ENCODE measurements at places on chromosomes 6 and 20. TPM values are rescaled to one million over a fixed set of nuclear protein-coding genes. Genes with fewer than 3 reads are reported as not detected.
A peak's percentile ranks its signal among the peaks of the same experiment; 100 is the strongest.

DNA sequence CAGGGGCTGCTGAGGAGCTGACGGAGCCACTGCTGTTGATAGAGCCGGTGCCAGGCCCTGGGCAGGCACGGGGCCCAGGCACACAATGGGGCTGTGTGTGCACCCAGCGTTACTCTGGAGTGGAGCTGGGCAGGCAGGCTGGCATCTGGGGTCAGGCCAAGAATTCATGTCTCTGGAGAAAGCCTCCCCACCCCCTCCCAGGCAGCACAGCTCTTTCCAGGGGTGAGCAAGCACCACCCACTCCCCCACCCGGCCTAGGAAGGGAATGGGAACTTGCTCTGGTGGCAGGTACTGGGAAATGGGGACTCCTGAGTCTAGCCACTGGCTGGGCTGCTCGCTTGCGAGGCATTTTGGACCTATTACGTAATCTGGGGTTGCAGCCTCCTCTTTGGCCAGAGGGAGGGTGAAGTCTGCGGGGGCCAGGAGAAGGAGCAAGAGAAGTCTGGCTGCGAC, 22.7 kb downstream of the TFEB start:
- no peak for DNase-seq
- no peak overlapping the region for H3K4me3 ChIP-seq
- H3K27me3 ChIP-seq: no peaks in the 10 kb centered on the region

DNA sequence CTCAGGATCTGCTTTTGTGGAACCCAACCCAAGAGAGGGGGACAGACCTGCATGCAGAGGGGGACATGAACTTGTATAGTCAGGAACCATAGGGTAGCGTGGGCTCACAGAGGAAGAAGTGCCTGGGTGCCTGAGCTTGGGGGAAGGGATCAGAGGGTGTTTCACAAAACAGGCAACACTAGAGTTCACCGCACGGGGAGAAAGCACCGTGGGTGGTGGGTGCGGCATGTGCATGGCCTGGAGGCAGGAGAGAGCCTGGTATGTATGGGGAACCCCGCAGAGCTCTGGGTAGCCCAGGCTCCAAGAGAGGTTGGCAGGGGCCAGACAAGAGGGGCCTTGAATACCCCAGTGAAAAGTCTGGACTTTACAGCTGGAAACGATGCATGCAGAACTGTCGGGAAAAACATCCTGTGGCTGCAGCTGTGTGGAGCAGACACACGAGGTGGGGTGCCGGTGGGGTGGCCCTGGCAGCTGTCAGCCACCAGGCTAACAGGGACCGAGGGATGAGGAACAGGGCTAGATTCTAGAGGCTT, 6.7 kb upstream of the EMILIN3 start:
- no peak overlapping the region for H3K27ac ChIP-seq
- H3K27me3 ChIP-seq: no peaks in the 10 kb centered on the region
- H3K36me3 ChIP-seq: no peaks in the 10 kb centered on the region
- DNase-seq: no peak

GRCh38 chr20:37522260-37523011, 1.4 kb downstream of the NNAT start:
- no peaks in the 10 kb centered on the region for H3K27me3 ChIP-seq
- peaks cover 9% of the 10 kb centered on the region for H3K36me3 ChIP-seq
- H3K4me3 ChIP-seq: peak overlapping the region; percentile 8
- peaks cover 81% of the 10 kb centered on the region for H3K4me1 ChIP-seq
- DNase-seq: no peak

- DNase-seq: no peak
- no peaks in the 10 kb centered on the region for H3K4me1 ChIP-seq
- no peak overlapping the region for H3K27ac ChIP-seq
These were observed 56.9 kb downstream of the BMP5 start for GRCh38 chr6:55818482-55818881.

GRCh38 chr20:55269913-55270312, 735.4 kb downstream of the CBLN4 start:
- H3K27ac ChIP-seq: no peak overlapping the region
- no peak overlapping the region for H3K4me3 ChIP-seq
- no peak for DNase-seq

DNA sequence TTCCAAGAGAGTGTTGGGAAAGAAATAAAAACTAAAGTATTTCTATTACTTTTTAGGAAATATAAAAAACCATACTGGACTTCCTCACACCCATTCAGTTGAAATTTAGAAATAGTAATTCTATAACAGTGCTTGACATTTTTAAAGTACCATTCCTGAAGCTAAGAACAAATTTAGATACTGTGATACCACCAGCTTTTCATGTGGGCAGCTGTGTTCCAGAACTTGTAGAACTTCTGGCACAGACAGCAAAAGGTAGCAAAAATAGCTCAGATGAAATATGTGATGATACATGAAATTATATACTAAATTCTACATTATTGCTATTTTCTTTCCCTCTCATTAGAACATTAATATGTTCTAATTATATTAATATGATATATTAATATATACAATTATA, 346.5 kb downstream of the SYNE1 start:
- H3K36me3 ChIP-seq: peaks cover 53% of the 10 kb centered on the region
- H3K27me3 ChIP-seq: no peaks in the 10 kb centered on the region
- DNase-seq: no peak
- no peak overlapping the region for H3K27ac ChIP-seq
- H3K4me3 ChIP-seq: no peak overlapping the region
- H3K4me1 ChIP-seq: no peaks in the 10 kb centered on the region

- peaks cover 7% of the 10 kb centered on the region for H3K27me3 ChIP-seq
- H3K36me3 ChIP-seq: no peaks in the 10 kb centered on the region
- no peak overlapping the region for H3K4me3 ChIP-seq
- H3K4me1 ChIP-seq: no peaks in the 10 kb centered on the region
- H3K27ac ChIP-seq: no peak overlapping the region
- DNase-seq: no peak
These were observed 180.6 kb upstream of the ZFP64 start for GRCh38 chr20:52372169-52372568.

DNA sequence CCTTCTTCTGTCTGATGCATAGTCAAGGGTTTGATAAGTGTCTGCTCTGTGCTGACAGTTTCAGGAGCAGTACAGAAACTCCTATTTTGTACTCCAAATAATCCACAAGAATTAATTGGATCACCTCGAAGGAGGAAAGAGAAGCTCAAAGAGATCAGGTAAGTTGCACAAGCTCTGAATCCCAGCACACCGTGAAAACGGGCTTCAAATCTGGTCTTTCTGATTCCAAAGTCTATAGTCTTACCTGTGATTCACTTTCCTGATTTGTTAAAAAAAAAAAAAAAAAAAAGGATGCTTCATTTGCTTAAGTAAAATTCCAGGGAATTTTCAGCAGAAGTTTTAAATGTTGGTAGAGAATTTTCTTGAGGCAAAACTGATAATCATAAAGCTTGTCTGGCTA, 155.8 kb upstream of the ESR1 start:
- H3K4me1 ChIP-seq: no peaks in the 10 kb centered on the region
- no peak for DNase-seq
- no peak overlapping the region for H3K27ac ChIP-seq
- no peaks in the 10 kb centered on the region for H3K27me3 ChIP-seq

- no peaks in the 10 kb centered on the region for H3K36me3 ChIP-seq
- H3K4me3 ChIP-seq: no peak overlapping the region
- no peaks in the 10 kb centered on the region for H3K27me3 ChIP-seq
- no peak for DNase-seq
- H3K27ac ChIP-seq: no peak overlapping the region
These were observed 41.2 kb downstream of the TMEM200A start for GRCh38 chr6:130407032-130407431.

DNA sequence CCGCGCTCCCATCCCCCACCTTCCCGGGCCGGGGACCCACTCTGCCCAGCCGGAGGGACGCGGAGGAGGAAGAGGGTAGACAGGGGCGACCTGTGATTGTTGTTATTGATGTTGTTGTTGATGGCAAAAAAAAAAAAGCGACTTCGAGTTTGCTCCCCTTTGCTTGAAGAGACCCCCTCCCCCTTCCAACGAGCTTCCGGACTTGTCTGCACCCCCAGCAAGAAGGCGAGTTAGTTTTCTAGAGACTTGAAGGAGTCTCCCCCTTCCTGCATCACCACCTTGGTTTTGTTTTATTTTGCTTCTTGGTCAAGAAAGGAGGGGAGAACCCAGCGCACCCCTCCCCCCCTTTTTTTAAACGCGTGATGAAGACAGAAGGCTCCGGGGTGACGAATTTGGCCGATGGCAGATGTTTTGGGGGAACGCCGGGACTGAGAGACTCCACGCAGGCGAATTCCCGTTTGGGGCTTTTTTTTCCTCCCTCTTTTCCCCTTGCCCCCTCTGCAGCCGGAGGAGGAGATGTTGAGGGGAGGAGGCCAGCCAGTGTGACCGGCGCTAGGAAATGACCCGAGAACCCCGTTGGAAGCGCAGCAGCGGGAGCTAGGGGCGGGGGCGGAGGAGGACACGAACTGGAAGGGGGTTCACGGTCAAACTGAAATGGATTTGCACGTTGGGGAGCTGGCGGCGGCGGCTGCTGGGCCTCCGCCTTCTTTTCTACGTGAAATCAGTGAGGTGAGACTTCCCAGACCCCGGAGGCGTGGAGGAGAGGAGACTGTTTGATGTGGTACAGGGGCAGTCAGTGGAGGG, 2.8 kb downstream of the SOX4 start:
- no peaks in the 10 kb centered on the region for H3K27me3 ChIP-seq
- H3K27ac ChIP-seq: peak overlapping the region; percentile 93
- peaks cover 20% of the 10 kb centered on the region for H3K4me1 ChIP-seq
- H3K36me3 ChIP-seq: no peaks in the 10 kb centered on the region
- no peak for DNase-seq
- peak overlapping the region; percentile 67 for H3K4me3 ChIP-seq

DNA sequence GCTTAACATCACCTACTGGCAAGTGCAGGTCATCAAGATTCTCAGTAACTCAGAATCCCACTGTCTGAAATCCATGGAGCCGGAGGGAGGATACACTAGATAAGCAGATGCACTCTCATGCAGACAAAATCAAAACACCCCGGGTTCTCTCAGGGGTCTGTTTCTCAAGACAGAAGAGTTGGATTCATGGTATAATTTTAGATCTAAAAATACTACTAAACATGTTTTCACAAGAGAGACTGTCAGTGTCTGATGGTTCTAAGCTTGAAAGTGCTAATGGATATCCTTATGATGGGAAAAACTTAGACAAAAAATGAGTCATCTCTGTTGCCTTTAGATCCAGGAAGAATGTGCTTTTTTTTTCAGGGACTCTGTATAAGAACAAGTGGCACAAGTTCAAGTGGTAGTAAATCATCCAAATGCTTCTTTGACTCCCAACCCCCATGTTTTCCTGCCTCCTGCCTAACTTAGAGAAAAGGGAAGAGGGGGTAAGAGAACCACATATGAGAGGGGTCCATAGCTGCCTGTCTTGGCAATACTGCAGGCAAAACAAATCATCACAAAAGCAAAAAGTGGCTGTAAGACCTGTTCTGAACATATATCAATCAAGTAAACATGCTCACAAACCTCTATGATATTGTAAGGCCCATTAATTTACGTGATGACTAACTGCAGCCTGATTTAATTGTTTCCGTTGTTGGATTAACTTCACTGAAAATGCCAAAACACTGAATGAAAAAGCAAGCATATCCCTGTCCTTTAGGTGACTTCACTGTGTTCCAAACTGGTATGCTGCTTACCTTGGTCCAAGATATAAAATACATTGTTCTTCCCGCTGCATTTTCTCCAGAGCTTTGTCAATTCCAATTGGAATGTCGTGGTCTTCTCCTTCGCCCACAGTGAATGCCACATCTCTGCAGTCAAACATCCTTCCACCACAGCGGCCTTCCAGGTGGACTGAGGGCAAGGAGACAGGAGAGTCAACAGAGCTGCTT, 84.0 kb upstream of the TULP1 start:
- no peak for DNase-seq
- peaks cover 53% of the 10 kb centered on the region for H3K36me3 ChIP-seq
- H3K4me1 ChIP-seq: peaks cover 99% of the 10 kb centered on the region
- peak overlapping the region; percentile 75 for H3K27ac ChIP-seq
- no peaks in the 10 kb centered on the region for H3K27me3 ChIP-seq

DNA sequence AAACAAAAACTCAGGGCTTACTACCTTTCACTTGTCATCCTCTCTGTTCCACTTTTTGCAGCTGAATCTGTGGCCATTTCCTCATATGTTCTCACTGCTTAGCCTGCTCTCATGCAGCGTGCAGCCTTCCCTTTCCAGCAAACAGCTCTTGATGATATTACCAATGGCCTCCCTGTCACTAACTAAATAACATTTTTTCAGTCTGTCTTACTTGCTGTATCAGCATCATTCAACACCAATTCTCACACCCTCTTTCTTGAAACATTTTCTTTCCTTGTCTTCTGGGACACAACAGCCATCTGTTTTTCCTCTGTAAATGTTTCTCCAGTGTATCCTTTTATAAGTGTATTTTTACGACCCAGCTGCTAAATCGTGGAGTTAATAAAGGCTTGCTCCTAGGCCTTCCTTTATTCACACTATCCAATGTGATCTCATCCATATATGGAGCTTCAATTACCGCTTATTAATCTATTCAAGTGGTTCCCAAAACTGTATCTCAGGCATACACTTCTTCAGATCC, 523.6 kb upstream of the RNF217 start:
- no peak overlapping the region for H3K27ac ChIP-seq
- H3K36me3 ChIP-seq: no peaks in the 10 kb centered on the region
- no peak for DNase-seq
- no peaks in the 10 kb centered on the region for H3K4me1 ChIP-seq
- no peak overlapping the region for H3K4me3 ChIP-seq

GRCh38 chr20:34997131-34997561, 41.5 kb downstream of the MYH7B start:
- H3K27me3 ChIP-seq: no peaks in the 10 kb centered on the region
- H3K4me1 ChIP-seq: peaks cover 8% of the 10 kb centered on the region
- no peak for DNase-seq
- no peak overlapping the region for H3K27ac ChIP-seq
- H3K4me3 ChIP-seq: no peak overlapping the region
- peaks cover 75% of the 10 kb centered on the region for H3K36me3 ChIP-seq

DNA sequence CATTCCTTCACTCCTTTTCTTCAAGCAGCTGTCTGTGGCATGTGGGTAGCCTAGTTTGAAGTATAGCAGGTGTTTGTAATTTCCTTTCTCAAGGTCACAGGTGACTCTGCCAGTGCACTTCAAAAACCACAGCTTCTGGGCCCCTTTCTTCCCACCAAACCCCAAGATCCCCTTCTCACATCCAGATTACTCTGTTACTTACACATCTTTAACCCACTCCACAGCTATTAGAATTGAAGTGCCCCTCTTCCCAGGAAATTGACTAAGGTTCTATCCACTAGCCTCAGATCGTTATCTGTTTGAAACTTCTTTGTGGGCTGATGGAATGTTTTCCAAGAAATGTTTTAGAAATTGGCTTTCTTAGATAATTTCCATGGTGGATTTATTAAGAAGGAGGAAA, 150.8 kb downstream of the AHI1 start:
- no peak for DNase-seq
- H3K4me3 ChIP-seq: no peak overlapping the region
- no peaks in the 10 kb centered on the region for H3K36me3 ChIP-seq
- H3K4me1 ChIP-seq: no peaks in the 10 kb centered on the region
- H3K27me3 ChIP-seq: no peaks in the 10 kb centered on the region
- H3K27ac ChIP-seq: no peak overlapping the region

- no peak overlapping the region for H3K4me3 ChIP-seq
- H3K27me3 ChIP-seq: peaks cover 29% of the 10 kb centered on the region
- no peaks in the 10 kb centered on the region for H3K4me1 ChIP-seq
- H3K36me3 ChIP-seq: no peaks in the 10 kb centered on the region
These were observed 17.9 kb downstream of the HLA-G start for GRCh38 chr6:29845405-29846006.

Gene RHAG
- total RNA-seq: not detected

Gene MAFB
- 25.7 TPM for total RNA-seq

All from suprapubic skin (tissue), 4 donors.